ENCODE measurements at places on chromosomes 7 and 10.
A peak's percentile ranks its signal among the peaks of the same experiment; 100 is the strongest.

- DNase-seq: no peak
Measured at GRCh38 chr7:140441519-140441918, 37.7 kb downstream of the RAB19 start.

DNA sequence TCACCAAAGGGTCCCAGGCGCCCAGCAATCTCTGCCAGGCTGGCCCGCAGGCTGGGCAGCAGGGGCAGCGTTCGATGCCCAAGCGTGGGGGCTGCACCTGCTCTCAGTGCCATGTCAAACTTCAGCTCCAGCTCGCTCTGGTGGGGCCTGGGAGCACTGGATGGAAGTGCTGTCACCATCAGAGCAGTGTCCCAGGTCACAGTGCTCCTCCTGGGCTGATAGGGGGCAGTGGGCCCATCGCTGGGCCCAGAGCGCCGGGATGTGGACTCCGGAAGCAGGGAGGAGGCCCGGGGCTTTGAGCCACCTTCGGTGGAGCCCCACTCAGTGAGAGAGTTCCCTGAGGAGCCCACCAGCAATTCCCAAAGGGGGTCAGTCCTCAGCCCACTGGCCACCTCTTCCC is 2.2 kb downstream of the PRRT4 start:
- no peak for DNase-seq

DNA sequence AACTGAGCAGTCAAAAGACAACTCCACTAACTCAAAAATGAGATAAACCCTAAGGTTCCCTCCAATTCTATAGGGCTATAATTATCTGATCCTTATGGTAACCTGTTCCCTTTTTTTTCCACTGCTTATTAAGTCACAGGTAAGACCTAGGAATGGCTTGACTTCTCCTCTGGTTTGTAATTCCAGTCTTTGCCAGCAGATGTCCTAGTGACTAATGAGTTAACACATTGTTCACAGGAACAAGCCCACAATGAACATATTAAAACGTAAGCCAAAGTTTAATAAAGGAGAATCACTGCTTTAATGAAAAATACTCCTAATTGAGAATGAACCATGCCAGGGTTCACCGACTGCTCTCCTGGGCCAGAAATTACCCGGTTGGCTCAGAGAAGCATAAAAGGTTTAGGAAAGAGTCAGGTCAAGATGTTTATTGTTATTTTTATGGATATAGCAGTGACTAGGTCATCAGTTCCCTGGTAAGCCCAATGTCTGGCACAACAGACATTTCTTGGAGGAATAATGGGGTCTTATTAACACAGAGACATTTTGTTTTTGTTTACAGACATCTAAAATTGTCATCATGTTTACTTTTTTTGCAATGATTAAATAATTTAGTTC is 120.1 kb downstream of the ELAPOR2 start:
- DNase-seq: no peak

DNA sequence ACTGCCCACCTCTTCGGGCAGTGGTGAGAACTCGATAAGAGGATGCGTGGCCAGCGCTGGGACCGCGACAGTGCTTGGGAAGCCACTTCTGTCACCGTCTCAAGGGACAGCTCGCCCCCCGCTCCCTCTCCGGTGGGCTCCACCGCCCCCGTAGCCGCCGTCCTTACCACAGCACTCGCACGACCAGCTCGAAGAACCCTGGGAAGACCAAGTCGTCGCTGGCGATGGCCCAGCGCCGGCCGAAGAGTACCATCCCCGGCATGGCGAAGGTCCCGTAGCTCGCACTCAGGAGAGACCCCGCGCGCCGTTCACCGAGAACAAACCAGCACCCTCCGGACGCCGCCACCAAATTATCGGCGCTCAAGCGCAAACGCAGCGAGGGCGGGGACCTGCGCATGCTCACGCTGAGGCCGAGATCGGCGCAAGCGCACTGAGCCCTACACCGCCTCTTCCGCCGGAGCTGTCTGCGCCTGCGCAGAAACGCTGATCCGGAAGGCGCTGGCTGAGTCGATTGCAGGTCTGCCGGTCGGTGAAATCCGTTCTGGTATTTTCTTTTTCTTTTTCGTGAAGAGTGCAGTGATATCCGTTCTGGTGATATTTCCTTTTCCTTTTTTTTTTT is at the start of gene DAGLB:
Gene DAGLB, minus strand, starts transcription at position 374 of the 619 bp plus-strand sequence. Its CDS starts 112 bp downstream, at position 262.
- peak; percentile 94 for DNase-seq

DNA sequence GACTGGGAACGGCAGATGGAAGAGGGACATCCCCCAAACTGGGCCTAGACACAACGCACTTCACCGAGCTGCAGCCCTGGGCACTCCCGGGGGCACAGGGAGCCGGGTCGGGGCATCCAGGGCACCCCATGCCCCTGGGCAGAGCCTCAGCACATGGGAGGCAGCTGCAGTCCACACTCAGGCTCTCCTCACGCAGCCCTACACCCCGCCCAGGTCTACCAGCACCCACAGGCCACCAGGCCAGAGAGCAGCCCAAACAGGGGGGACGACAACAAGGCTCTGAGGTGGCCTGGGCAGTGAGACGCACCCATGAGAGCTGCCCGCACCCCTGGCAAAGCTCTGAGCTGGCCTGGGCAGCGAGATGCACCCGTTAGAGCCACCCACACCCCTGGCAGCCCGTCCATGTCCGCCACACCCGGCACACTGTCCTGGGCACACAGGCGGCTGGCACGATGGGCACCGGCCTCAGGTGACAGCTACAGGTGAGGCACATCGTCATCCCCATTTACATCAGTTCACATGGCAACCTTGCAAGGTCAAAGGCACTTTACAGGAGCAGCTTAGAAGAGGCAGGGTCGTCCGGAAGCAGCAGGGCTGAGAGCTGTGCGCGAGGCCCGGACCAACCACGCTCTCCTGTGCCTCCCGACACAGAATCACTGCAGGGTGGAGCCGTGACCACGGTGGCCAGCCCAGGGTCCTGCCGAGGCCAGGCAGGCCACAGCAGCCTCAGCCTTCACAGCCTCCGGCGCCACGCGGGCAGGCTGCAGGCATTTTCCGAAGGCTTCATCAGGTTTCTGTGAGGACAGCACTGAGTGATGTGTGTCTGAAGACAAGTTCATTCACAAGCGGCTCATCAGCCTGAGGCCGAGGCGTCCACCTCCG is 228.6 kb downstream of the MAD1L1 start:
- DNase-seq: no peak

DNA sequence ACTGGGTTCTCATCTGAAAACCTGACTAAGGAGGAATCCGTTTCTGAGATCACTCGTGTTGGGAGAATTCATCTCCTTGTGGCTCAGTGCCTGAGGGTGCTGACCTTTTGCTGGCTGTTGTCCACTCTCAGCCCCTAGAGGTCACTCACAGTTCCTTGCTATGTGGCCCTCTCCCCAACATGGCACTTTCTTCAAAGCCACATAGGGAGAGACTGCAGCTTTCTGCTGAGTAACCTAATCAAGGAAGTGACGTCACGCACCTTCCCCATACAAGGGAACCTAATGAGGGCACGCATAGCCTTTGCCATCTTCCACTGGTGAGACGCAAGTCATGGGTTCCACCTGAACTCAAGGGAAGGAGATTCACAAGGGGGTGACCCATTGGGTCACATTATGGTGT is 23.2 kb downstream of the STEAP1B start:
- no peak for DNase-seq

DNA sequence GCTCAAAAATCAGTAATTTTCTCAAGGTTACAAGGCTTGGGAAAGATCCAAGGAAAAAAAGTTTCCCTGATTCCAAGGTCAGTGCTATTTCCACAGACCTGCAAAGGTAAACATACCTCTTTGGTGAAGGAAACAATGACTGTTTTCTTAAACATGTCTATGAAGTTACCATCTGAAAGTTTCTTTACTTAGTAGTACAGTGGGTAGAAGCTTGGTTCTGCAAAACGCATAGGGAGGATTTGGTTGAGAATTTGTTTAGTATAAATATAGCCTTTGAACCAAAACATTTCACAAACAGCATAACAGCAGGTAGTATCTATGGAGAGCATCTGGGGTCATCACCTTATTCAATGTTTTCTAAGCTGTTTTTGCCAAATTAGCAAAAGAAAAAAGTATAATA is 169.6 kb downstream of the CCSER2 start:
- DNase-seq: no peak

GRCh38 chr10:14879124-14879927 is 660 bp downstream of the SUV39H2 start:
- DNase-seq: peak; percentile 22

DNA sequence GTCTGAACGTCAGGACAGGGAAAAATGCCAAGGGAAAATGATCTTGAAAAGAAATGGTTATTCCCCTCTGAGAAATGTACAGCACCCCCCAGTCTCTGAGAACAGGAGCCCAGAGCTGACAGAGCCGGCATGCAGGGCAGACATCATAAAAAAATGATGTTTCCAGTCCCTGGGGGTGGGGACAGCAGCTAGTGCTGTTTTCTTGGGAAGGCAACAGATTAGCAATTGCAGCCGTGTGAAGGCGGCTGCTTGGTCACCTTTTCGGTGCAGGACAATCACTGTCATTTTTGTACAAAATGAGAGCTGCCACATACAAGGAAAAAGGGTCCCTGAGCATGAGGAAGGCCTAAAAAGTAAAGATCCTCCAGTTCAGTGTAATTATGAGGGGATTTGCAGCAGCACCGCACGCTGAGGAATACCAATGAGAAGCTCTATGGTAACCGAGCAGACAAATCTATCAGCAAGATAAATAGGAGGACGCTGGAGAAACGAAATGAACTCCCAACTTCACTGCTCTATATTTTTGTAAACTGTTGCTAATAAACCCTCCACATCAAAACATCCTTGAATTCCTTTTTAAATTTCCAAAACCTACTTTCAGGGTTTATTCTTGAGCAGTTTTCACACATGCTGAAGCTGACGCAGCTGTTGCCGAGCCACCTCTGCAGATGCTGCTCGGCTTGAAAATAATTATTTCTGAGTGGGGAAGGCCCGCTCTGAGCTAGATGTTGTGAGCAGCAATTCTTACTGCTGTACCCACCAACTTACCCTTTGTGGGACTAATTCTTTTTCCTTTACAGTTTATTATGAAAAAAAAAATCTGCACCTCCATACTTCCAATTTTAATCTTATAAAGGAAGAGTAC is 98.2 kb upstream of the NEBL start:
- no peak for DNase-seq

DNA sequence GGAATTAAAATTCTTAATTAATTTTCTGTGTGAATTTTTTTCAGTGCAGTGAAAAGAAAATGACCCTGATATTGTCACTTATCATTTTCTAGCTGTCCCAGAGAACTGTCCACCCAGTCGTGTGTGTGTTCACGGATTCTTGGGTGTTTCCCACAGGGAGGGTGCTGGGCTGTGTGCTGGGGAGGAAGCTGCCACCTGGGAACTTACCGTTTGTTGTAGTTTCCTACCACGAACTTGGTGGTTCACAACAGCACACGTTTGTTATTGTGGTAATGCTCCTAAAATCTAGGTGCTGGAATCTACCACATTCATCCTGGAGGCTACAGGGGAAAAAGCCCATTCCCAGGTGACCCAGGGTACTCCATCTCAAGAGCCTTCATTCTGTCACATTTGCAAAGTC is 276.1 kb downstream of the GLRX3 start:
- DNase-seq: no peak

- DNase-seq: no peak
Measured at GRCh38 chr7:151715666-151716315, 161.1 kb downstream of the PRKAG2 start.

DNA sequence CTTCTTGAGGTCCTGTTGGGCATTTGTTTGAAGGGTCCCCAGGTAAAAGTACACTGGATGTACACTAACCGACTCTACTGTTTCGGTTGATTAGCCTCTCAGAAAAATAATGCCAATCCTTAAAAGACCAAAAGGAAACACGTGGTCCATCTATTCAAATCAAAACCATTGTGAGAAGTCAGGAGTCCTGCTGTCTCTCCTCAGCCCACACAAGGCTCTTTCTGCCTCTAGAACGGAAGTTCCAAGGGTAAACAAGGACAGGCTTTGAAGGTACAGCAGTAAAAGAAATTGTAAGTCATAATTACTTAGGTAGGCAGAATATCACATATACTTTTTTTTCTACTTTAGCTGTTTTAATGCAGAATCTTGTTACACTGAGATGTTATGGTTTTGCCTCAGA is 71.7 kb upstream of the TPK1 start:
- DNase-seq: no peak

- DNase-seq: no peak
Measured at GRCh38 chr7:141525973-141526514, 25.2 kb upstream of the AGK start.

DNA sequence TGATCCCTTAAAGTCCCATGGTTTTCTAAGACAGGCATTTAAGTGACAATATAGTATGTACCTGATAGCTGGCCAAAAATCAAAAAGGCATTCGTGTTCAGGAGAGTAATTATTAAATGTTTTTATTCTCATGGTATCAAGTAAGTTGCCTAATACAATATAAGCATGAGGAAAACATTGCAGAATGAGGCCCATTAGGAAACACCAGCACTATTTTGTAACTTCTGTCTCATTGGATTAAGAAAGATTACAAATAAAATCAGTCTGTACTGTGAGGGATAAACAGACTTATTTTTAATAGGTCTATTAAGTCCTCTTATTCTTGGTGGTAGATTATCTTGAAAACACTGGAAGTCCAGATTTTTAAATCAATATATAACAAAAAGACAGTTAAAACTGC is 110.1 kb downstream of the SNX13 start:
- no peak for DNase-seq

- DNase-seq: no peak
Measured at GRCh38 chr7:138077809-138078208, 1.6 kb downstream of the AKR1D1 start.

DNA sequence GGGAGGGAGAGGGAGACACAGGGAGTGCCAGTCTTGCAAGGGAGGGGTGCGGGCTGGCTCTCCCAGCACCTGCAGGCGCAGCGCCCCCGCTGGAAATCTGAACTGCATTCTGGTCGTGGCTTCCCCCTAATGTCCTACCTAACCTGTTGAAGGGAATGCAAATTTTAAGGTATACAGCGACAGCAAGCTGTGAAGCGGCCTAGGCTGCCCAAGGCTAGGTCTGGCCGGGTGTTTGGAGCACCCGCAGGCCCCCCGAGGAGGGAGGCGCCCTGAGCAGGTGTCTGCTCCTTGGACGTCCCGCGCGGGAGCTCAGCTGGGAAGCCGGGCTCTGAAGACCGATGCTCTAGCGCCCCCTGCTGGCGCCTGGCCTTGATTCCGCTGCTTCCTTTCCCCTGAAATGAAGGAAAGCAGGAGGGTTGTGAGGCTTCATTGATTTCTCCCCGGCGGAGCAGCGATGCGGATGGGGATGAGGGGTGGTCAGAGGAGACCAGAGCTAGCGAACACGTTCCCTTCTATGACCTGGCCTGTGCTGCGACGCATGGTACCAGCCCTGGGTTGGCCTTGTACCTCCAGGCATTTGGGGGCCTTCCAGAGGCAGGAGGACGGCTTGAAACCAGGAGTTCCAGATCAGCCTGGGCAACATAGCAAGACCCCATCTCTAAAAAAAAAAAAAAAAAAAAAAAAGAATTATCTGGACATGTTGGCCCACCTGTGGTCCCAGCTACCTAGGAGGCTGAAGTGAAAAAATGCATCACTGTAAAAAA is 601.3 kb downstream of the GALNT17 start:
- peak; percentile 34 for DNase-seq

Data from stimulated activated CD8-positive, alpha-beta memory T cell treated with anti-CD3 and anti-CD28 coated beads, Interleukin-4, amount 100 ng/mL, for 24 hours (primary cell).